ENCODE measurements at places on chromosomes 11 and 22. TPM values are rescaled to one million over a fixed set of nuclear protein-coding genes. Genes with fewer than 3 reads are reported as not detected.

LDHAL6A gene
- total RNA-seq: not detected

SYCE3 gene
- total RNA-seq: 1.2 TPM

SYT13 gene
- total RNA-seq: not detected

STIM1 gene
- 41.2 TPM for total RNA-seq

KRTAP5-11 gene
- total RNA-seq: not detected

DEUP1 gene
- not detected for total RNA-seq

KRTAP5-7 gene
- total RNA-seq: not detected

EIF4ENIF1 gene
- 31.1 TPM for total RNA-seq

CRYAB gene
- 1.2 TPM for total RNA-seq

INS gene
- not detected for total RNA-seq

SNX32 gene
- not detected for total RNA-seq

PAAF1 gene
- total RNA-seq: 21.6 TPM

PTGDR2 gene
- total RNA-seq: not detected

BTBD18 gene
- total RNA-seq: not detected

PTPMT1 gene
- total RNA-seq: 49.0 TPM

NLRP14 gene
- total RNA-seq: not detected

TMEM218 gene
- 21.1 TPM for total RNA-seq

GUCY1A2 gene
- 0.12 TPM for total RNA-seq

ANO3 gene
- total RNA-seq: not detected

OR5B21 gene
- total RNA-seq: not detected

SLC22A9 gene
- total RNA-seq: not detected

PATZ1 gene
- 16.0 TPM for total RNA-seq

CNIH2 gene
- 1.6 TPM for total RNA-seq

GUCD1 gene
- total RNA-seq: 47.0 TPM

MMP3 gene
- total RNA-seq: 0.19 TPM

PITPNM1 gene
- total RNA-seq: 38.7 TPM

FLRT1 gene
- 2.7 TPM for total RNA-seq

PLEKHA7 gene
- 2.8 TPM for total RNA-seq

CELSR1 gene
- total RNA-seq: 69.2 TPM

IRAG1 gene
- total RNA-seq: not detected

FAM111B gene
- 1.6 TPM for total RNA-seq

MYBPC3 gene
- total RNA-seq: not detected

TMEM121B gene
- 0.07 TPM for total RNA-seq

MYO7A gene
- total RNA-seq: 0.26 TPM

TNNI2 gene
- 43.3 TPM for total RNA-seq

KREMEN1 gene
- 3.6 TPM for total RNA-seq

ENTHD1 gene
- total RNA-seq: not detected

PIH1D2 gene
- 2.0 TPM for total RNA-seq

ZNF280B gene
- total RNA-seq: not detected

SULT4A1 gene
- not detected for total RNA-seq

POTEH gene
- total RNA-seq: not detected

DERL3 gene
- total RNA-seq: not detected

GLYAT gene
- not detected for total RNA-seq

C11orf87 gene
- not detected for total RNA-seq

TRIM49 gene
- not detected for total RNA-seq

AIFM3 gene
- 1.1 TPM for total RNA-seq

USH1C gene
- total RNA-seq: not detected

GGT5 gene
- 31.5 TPM for total RNA-seq

CD6 gene
- total RNA-seq: not detected

PLA2G3 gene
- not detected for total RNA-seq

PLAAT3 gene
- total RNA-seq: 3.6 TPM

GRM5 gene
- total RNA-seq: not detected

GAB4 gene
- not detected for total RNA-seq

SOX6 gene
- 5.2 TPM for total RNA-seq

RIMBP3B gene
- not detected for total RNA-seq

BEST1 gene
- 3.2 TPM for total RNA-seq

OR2D2 gene
- 0.56 TPM for total RNA-seq

PANX3 gene
- not detected for total RNA-seq

TMPRSS13 gene
- total RNA-seq: not detected

Data from MCF 10A (cell line).